Cardiac septum (tissue), 1 donor: ENCODE measurements at places on chromosomes 13 and 19.

DNA sequence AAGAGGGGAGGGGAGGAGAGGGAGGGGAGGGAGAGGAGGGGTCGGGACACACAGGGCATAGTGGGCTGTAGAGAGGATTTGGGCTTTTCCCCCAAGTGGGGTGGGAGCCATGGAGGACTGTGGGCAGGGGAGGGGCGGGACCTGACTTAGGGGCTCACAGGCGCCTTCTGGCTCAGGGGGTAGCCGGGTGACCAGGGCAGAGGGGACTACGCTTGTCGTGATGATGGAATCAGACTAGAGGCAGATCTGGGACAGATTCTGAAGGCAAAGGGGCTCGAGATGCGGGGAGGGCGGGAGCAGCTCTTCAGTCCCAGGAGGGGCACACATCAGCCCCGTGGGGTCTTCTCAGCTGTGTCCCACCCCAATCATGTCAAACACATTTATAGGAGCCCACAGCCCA, 13.5 kb downstream of the NDUFA11 start:
- DNase-seq, result no peak

- DNase-seq, result no peak
These were observed 303.5 kb downstream of the DLEU7 start for GRCh38 chr13:50539791-50540530.

DNA sequence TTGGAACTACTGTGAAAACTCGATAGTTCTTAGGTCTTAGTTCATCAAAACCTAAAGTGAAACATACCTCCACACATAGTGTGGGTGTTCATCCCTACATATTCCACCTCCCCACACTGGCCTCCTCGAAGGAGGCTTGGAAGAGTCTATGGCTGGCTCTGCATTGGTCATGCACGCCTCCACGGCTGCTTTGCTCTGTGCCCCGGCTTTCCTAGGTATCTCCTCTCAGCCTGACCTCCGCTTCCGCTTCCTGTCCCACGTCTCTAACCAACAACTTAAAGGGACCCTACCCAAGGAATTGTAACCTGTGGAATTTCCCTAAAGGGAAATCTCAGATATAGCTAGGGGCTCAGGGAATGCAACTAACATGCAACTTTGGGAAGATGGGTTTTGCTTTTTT, 79.7 kb upstream of the MBNL2 start:
- DNase-seq, result no peak

DNA sequence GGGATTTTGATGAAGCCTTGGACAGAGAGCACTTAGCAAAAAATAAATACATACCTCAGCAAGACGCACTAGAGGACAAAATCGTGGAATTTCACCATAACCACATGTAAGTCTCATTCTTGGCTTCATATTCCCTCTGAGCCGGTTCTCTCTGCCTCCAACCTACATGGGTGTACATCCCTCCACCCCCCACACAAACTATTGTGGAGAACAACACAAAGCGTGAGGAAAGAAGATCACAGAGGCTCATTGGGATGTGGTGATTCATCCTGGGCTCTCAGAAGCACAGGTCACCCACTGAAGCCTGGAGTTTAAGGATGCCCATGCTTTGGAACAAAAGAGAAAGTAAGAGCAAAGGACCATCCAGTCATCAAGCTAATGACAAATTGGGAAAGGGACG, 192.2 kb downstream of the STK24 start:
- no peak for DNase-seq

DNA sequence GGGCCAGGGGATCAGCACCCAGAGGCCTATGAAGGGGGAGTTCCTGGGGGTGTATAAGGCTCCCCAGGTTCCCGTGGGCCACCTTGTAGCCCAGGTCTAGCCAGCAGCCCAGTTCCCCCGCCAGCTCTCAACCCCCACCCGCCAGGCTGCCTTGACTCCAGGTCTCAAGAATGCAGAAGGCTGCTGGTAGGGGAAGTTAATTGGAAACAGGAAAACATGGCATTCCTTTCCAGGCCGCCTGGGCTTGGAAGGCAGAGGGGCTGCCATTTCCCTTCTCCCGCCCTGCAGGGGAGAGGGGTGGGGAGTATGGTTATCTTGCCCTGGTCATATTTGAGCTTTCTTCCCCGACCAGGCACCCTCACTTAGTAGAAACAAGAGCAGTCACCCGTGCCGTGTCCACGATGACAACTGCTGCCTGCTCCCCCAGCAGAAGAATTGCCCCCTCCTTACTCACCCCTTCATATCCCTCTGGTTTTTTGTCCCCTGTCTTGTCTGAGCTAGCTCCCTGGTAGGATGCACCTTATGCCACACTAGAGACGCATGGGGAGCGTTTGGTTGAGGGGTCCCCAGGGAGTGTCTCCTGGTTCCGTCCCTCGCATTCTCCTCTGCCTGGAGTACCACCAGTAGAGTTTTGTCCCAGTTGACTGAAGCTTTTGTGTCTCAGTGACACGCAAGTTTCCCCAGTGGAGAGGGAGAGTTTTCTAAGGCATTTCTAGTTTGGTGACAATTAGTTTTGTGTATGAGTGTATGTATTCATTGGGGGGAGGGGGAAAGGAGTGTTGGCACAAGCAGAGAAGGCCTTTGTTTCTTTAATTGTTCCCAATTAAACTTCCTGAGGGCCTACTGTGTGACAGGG, 4.5 kb downstream of the BICRA start:
- no peak for DNase-seq

DNA sequence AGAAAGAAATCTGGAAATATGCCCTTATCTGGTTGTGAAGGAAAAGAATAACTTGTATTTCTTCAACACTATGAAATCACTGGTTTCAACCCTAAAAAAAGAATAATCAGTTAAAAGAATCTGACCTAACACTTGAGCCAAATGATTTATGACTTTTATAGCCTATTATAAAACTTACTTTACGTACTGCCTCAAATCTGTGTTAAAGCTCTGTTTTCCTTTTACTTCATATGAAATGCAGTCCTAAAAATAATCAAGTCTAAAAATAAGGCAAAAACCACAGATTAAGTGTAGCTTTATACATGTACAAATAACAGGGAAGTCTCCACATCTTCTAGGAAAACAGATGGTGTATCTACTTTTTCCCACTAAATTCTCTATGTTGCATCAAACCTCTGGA, 101.3 kb downstream of the VWA8 start:
- DNase-seq, result no peak

DNA sequence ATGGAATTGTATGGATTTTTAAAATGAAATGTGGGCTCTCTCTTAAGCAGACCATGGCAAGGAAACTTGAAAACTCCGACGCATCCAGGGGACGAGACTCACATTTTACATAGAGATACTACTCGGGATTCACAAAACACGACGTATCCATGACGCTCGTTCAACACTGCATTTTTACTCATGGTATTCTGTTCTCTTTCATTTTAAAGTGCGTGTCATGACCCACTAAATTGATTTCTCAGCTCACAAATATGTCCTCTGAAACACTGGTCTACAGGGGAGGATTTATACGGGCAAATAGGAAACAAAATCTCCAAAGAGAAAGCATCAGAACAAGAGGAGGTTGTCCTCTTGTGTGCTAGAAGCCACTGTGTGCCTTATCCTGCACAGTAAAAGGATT, 523.5 kb downstream of the MYO16 start:
- DNase-seq, result no peak

DNA sequence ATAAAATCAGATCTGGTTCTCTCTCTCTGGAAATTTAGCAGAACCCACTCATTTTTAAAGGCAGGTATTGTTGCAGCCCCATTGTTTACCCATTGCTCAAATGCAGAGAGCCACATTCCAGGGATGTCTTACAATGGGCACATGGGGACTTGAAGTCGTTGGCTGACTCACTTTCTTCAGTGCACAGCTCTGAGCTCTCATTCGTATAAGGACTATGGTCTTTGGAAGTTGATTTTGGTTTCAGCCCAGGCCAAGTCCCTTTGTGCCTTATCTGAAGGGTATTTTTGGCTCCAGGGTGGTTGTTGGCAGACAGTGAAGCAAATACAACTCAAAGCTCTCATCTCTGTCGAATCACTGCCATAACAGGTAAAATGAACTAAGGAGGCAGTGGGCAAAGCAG, 47.3 kb upstream of the CLDN10 start:
- DNase-seq, result no peak

DNA sequence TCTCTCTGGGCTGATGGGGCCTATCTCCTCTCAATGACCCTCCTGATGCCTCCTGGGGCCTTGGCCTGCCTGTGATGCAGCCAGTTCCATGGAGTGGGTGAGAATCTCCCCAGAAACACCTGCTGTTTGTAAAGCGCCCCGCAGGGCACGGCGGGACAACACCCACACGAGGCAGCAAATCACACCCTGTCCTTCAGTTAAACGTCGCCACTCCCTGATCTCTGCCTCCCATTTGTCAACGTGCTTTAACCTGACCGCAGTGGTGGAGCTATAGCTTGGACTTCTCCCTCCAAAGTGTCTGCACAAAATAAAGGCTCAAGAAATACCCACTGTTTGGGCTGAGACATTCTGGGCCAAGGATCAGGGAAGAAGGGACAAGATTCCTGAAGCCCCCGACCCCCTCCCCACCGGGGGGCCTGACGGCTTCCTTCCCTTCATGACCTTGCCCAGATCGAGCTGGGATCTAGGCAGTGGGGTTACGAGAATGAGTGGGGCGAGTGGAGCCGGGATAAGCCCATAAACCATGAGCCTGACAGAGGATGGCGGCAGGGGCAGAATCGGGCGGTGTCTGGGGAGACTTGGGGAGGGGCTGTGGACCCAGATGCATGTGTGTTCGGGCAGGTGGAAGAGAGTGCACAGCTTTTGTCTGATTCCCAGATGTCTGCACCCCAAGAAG, 8.0 kb downstream of the MYDGF start:
- DNase-seq, result no peak

GRCh38 chr19:1387684-1388636, 4.3 kb downstream of the NDUFS7 start:
- DNase-seq, result no peak

GRCh38 chr19:12187625-12188024, 24.7 kb downstream of the ZNF136 start:
- no peak for DNase-seq

DNA sequence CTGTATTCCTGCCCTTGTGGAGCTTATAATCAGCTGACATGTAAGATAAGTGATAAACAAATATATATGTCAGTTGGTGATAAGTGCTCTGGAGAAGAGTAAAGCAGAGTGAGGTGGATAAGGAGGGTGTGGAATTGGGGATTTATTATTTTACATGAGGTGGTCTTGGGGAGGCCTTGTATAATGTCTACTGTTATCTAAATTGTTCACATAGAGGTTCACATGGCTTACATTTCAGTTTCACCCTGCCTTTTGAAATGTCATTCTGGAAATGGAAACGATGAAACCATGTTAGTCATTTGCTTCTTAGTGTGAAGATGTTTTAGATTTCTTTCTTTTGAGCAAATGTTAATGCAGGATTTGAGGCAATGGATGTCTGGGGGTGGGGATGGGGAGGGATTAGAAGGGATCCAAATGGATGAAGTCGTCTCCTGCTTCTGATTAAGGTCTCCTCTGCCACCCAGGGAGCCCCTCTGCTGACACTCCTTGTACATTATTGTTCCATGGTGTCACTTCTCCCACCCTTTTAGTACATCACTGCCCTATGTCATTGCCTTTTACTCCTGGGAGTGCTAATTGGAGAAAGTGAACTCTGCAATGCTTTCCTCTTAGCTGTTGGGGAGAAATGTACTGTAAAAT, 14.0 kb downstream of the B3GLCT start:
- DNase-seq, result no peak

GRCh38 chr13:29858667-29859066, 8.2 kb upstream of the UBL3 start:
- DNase-seq, result no peak

DNA sequence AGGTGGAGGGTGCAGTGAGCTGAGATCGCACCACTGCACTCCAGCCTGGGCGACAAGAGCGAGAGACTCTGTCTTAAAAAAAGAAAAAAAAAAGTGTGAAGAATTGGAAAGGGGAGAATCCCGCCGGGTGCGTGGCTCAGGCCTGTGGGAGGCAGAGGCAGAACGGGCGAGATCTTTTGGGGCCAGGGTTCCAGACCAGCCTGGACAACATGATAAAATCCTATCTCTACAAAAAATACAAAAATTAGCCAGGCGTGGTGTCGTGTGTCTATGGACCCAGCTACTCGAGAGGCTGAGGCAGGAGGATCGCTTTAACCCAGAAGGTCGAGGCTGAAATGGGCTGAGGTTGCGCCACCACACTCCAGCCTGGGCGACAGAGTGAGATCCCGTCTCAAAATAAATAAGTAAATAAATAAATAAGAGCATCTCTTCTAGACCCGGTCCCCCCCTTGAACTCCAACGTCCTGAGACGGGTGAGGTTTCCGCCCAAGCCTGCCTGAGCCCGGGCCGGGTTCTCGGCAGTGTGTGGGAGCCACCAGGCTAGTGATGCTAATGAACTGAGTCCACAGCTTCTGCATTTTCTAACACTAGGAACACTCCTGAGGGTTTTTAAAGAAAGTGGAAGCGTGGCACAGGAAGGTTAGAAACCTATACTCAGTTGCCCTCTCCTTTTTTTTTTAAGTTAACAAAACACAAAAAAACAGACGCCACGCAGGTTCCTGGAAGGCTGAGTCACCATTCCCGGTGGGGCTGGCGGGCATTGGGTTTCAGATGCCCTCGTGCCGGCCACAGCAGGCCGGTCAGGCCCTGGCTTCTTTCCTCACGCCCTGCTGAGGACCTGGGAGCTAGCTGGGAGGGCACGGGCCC, 22.0 kb downstream of the GPX4 start:
- no peak for DNase-seq

DNA sequence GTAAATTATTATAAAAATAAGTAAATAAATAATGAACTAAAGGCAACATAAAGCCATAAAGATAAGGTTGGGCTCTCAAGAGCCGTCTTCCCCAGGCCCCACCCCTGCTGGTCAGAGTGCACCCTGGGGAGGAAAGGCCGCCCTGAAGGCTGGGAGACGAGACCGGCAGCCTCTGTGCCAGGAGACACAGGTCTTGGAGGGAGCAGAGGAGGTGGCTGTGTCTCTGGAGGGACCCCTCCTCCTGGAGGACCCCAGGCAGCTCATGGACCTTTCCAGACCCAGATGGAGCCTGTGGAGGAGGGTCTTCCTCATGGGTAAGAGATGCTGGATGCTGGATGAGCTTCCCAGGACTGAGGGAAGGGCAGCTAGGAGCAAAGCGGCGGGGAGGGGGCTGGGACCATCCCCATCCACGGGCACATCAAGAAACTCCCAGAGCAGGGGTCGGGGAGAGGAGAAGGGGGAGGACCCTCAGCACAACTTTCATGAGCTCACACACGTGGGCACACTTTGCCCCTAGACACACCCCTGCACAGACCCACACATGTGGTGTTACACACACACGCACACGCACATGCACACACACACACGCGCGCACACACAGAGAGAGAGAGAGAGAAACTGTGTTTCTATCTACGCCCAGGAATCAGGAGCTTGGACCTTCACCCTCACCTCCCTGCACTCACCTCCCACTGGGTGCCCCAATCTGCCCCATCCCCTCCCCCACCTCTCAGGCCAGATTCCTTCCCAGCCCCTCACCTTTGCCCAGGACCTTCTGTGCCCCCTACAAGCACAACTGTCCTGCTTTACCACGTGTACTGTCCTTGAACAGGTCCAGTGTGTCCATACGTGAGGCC, at the start of gene CEACAM18:
TSS of gene CEACAM18 (plus strand) at position 159 of the 854 bp plus-strand sequence.
- no peak for DNase-seq

- no peak for DNase-seq
These were observed 5.5 kb downstream of the FPR2 start for GRCh38 chr19:51766461-51766860.

GRCh38 chr19:49196527-49197240, 39.1 kb downstream of the TRPM4 start:
- peak; percentile 85 for DNase-seq
